Stimulated activated memory B cell treated with anti-CD40 and anti-IgM and Interleukin-4, amounts not matched to agents 10 μg/mL and 1 μg/mL and 100 μg/mL, for 72 hours (primary cell): ENCODE measurements at places on chromosomes 3 and 15.

- ATAC-seq = no peak
These were observed 1.8 kb downstream of the MKRN2 start for GRCh38 chr3:12558706-12559105.

- ATAC-seq = no peak
These were observed 168.0 kb downstream of the GMNC start for GRCh38 chr3:190694335-190695001.

DNA sequence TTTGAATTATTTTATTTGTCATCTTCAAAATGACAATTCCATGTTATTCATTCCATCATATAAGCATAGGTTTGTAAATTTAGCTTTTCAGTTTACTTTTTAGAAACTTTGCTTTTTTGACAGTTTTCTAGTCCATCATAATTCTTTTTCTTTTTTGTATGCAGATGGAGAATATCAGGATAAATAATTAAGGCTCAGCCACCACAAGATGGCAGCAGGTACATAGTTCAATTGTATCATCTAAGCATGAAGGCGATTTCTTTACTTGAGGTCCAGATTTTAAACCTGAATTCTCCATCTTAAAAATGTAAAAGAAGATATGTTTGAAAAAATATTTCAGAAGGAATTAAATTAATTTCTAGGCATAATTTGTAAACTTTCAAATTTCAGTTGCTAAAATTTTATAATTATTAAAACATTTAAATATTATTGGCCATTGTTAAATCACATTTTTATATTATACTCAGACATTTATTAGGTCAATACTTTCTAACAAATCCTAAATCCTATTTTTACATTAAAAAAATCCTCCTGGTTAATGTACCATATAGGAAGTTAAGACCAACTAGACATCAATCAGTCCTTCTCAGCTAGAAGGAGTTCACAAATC is 15.1 kb downstream of the PLSCR5 start:
- no peak for ATAC-seq

DNA sequence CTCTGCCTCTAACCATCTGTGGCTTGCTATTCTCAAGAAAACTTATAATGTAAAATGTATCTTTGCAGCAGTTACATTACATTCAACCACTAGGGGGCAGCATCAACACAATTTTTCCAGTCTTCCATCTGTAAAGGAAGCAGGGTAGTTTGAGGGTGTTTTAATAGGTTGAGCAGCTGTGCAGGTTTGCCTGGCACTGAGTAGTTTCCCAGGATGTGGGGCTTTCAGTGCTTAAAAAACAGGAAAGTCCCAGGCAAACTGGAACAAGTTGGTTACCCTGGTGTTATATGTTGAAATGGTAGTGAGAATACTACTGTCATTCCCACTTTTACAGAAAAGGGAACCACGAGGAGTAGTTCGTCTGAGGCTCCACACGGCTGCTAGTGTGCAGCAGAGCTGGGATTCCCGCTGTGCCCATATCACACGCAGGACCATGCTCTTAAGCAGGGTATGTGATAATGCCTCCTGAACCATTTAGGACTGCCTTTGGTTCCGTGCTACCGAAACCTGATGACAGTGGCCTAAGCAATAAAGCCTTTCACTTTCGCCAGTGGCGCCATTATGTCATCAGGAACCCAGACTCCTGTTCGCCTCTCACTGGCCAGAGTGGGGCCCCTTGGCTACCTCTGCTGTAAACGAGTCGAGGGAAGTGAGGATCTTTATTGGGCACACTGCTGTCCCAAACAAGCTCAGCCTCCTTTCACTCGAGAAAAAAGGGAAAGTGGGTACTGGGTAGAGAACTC is 64.7 kb upstream of the ZBTB38 start:
- peak; percentile 72 for ATAC-seq

DNA sequence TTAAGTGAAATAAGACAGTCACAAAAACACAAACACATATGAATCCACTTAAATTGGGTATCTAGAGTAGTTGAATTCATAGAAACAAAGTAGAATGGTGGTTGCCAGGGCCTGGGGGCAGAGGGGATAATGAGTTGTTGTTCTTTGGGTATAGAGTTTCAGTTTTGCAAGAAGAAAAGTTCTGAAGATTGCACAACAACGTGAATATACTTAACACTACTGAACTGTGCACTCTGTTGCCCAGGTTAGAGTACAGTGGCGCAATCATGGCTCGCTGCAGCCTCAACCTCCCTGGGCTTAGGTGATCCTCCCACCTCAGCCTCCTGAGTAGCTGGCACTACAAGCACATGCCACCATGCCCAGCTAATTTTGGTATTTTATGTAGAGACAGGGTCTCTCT is 14.9 kb downstream of the GRAMD2A start:
- ATAC-seq = no peak

DNA sequence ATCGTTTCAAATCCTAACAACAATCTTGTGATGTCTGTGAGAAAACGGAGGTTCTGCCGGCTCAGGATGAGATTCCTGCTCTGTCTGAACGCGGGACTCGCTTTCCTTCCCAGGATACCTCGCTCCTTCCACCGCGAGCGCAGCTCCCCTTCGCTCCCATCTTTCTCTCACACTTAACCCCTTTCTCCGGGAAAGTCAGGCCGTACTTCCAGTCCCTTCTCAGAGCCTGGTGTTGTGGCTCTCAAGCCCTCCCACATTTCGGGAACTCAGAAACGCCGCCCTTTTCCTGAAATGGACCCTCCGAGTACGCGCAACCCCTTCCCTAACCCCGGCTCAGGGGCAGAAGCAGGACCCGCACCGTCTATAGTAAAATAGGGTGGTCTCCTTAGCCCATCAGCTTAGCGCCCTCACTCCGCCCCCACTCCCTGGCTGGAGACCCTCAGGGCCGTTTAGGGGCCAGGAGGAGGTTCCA is 378 bp upstream of the FEM1B start:
- ATAC-seq = no peak

DNA sequence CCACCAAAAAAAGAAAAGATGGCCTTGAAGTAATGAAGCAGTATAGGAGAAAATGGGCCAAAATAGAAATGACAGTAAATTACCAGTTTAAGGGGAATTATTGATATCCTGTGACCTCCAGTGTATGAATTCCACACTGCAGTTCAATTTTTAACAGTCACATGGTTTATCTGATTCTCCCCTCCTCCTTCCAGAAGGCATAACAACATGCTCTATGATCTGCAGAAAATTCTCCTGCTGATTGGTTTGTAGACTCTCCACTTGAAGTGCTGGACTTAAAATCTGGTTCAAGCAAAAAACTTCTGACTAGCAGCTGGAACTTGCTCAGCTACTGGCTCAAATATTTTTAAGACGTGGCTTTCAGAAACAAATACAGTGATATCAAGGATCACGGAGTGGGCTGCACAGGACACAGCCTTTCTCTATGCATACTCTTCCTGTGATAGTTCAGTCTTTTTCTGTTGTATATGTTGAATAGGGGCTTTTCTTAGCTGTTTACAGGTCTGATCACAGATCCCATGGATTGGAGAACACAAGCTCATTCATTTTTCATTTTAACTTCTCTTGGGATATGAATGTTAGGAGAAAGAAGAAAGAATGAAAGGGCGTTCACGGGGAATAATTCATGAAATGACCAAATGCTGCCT is 211.5 kb downstream of the LSAMP start:
- no peak for ATAC-seq
